SW 1271 (cell line): ENCODE measurements at places on chromosomes 1 and 21.

DNA sequence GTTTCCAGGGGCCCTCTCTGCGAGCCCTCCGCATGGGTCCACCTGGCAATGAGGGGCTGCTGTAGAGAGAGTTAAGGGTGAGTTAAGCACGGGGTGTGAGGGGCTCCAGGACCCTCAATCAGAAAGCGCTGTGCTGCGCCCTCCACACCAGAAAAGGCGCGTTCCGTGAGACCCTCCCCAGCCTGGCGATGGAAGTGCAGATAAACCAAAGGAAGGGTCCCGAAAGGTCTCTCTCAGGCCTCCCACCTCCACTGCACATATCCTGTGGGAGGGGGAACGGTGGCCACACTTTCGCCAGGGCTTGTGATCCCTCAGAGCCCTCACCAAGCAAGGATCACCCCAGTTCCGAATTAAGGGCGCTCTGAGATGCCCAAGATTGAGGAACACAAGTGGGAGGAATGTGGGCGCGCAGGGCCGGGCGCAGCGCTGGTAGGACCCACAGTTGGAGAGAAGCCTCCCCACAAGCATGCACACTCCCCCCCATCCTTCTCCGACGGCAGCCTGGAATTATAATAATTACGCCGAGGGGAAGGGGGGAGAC is 1.1 kb downstream of the WNT3A start:
- no peak for DNase-seq

DNA sequence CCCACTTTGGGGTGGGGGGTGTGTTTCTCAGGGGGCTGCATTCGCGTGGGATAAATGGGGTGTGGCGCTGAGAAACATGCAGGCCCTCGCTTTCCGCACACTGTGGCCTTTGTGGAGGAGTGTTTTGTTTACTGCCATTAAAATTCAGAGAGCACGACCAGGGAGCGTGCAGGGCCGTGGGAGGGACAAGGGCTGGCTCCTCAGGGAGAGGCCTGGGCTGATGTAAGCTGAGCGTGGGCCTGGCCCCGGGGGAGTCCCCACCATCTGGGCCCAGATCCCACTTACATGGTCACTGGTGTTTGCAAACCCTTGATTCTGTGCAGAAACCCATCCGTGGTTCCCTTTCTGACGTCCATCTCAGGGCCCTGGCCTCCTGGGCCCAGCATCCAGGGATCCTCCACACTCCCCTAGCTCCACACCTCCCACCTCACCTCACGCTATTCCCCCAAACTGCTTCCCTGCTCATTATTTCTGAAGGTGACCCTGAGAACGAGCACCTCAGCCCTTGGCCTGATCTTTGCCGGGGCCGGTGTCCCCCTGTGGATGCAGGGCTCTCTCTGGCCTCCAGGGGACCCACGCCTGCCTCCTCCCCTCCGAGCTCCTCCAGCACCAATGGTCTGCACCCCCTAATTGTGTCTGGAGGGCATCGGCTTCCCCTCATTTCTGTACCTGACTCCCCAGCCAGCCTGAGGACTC is 92.5 kb upstream of the SIM2 start:
- DNase-seq = no peak

DNA sequence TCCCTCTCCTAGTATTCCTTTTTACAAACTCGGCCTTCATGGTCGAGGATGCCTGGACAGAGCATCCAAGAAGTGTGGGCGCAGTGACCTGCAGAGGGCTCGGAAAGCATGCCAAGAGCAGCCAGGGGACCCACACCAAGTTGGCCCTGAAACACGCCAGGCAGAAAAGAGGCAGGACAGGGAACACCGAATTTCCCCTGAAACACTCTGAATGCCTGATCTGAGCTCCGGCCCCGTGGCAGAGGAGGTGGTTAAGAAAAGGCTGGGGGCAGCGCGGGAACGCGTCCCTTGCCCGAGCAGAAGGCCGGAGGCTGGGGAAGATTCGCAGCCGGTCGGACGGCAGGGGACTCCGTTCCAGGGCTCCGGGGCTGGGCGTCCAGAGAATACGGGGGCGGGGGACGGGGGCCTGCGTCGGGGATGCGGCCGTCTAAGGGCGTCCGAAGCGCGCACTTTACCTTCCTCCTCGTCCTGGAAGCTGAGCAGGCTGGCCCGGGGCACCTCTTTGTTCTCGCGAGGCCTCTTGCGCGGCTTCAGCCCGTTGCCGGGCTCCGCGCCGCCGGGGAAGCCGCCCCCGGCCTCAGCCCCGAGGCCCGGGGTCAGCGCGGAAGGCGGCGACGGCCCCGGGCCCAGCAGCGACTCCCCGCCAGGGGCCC is 558 bp downstream of the PAXBP1 start:
- no peak for DNase-seq

DNA sequence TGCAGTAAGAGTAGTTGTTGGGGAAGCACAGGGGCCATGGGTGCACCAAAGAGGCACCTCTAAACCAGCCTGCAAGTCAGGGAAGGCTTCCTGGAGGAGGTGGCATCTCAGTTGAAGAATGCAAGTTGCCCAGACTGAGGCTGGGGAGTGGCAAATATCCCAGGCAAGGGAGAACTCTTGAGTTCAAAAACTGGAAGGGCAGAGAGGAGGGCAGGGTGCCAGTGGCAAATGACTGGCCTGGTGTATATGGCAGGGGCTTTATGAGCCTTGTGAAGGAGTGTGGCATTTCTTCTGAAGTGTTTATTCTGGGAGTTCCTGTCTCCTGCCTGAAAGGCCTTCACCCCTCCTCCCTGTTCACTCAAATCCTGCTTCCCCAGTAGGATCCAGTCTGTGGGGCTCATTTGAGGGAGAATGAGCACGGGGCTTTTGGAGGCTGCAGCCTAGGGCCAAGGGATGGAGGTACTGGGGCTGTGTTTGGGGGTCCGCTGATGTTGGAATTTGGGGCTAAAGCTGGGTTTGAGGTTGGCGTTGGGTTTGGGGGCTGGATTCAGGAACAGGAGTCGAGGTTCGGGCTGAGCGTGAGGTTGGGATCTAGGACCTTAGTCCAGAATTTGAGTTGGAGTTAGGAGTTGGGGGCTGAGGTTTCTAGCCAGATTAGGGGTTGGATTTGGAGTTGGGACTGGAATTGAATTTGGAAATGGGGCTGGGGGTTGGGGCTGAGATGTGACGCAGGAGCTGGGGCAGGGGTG is at the start of gene TMEM125:
TSS of gene TMEM125 (plus strand) at position 357 of the 749 bp plus-strand sequence. CDS start 2,740 bp downstream, outside the sequence.
- DNase-seq = no peak

DNA sequence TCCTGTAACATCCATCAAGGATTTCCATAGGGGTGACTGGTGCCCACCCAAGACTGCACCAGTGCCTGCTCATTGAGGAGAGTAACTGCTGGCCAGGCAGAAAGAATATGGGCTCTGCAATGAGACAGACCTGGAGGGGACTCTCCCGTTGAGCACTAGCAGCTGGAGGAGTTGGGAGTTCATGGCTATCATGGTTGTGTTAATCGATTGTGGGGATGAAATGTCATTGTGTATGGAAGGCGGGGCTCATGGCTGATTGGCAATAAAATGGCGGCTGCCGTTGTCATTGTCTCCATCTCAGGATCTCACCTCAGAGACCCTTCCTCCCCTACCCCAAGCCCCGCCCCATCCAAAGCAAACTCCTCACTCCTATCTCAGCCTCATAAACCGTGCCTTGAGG is 3.9 kb downstream of the TMEM125 start:
- no peak for DNase-seq

- no peak for DNase-seq
Measured at GRCh38 chr1:14614341-14614740, 15.9 kb downstream of the KAZN start.

DNA sequence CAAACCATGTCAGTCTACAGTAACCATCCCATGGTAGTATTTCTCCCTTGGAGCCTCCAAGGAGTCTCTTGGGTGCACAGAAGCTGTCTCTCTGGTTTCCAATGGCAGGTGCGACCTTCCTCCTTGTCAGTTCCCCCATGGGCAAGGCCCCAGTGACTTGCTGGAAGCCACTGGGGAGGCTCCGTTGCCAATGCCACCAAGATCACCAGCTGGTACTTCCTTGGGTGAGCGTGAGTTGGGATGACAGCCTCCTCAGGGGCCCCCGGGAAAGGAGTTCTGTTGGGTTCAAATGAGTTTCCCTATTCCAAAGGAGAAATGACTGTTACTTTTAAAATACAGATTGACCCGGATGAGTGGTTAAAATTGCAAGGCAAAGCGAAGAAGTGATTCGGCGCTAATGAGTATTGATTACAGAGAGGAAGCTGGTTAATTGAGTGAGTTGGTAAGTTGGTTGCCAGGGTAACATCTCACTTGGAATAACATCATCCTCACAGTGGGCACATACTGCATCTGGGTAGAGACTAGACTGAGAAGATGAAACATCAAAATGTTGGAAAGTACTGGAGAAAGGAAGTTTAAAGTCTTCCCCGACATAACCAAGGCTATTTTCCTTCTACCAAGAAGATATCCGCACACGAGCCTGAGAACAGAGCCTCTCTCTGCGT is 53.0 kb upstream of the LAPTM5 start:
- no peak for DNase-seq

- no peak for DNase-seq
Measured at GRCh38 chr1:95023399-95024043, 49.2 kb downstream of the ALG14 start.

GRCh38 chr1:22064751-22065402 is 12.4 kb downstream of the CDC42 start:
- DNase-seq = no peak

DNA sequence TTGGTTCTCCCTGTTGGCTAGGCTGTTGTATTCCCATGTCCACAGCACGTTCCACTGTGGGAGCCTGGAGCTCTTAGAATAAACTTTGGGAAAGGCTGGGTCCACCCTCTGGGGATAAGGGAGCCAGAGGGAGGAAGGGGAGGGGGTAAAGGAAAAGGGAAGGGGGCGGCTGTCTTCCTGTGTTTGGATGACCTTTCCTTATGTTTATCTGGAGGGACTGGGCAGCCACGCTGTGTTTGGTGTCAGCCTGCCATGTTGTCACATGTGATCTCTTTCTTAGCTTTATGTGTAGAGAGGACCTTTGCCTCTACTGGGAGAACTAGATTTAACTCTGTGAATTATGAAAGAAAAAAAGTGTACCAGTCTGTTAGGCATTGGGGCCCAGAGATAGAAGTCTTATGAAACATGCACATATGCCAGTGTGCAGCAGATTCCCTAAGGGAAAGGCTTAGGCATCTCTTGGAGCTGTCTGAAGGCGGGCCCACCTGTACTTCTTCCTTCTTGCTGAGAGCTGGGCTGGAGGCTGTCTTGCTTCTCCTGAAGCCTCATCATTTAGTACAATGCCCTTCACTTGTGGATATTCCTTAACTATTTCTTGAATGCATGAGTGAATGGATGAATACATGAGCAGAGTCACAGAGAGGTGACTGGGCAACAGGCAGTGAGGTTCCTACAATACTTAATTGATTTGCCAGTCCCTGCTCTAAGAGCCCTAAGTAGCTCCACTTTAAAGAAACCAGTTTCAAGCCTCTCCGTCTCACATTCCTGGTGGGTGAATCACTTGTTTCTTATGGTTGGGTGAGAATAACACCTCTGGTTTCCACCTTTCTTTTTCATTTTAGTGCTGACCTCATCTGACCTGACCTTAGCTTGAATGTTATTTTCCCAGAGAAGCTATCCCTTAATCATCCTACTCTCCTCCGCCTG is 62.5 kb upstream of the ARHGAP29 start:
- DNase-seq = peak; percentile 78

GRCh38 chr1:46471848-46472492 is 17.7 kb upstream of the DMBX1 start:
- no peak for DNase-seq
